ENCODE measurements at places on chromosomes 16 and 17. TPM values are rescaled to one million over a fixed set of nuclear protein-coding genes. Genes with fewer than 3 reads are reported as not detected.
A peak's percentile ranks its signal among the peaks of the same experiment; 100 is the strongest.

DNA sequence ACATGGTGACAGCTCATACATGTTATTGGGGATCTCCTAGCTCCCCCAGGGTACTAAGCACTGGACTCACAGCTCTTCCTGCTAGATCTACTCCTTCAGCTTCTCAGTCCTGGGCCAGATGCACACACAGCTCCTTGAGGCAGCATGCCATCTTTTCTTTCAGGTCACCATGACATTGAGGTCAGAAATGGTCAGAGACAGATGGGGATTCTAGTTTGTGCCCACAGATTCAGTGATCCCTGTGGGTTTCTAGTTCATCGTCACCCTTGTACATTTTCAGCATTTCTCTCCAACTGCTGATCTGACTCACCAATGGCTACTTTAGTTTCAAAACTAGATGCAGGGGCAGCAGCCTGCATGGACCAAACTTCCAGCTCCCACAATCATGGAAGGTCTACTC lies 560.7 kb upstream of the PSMD7 start:
- no peak for DNase-seq

DNA sequence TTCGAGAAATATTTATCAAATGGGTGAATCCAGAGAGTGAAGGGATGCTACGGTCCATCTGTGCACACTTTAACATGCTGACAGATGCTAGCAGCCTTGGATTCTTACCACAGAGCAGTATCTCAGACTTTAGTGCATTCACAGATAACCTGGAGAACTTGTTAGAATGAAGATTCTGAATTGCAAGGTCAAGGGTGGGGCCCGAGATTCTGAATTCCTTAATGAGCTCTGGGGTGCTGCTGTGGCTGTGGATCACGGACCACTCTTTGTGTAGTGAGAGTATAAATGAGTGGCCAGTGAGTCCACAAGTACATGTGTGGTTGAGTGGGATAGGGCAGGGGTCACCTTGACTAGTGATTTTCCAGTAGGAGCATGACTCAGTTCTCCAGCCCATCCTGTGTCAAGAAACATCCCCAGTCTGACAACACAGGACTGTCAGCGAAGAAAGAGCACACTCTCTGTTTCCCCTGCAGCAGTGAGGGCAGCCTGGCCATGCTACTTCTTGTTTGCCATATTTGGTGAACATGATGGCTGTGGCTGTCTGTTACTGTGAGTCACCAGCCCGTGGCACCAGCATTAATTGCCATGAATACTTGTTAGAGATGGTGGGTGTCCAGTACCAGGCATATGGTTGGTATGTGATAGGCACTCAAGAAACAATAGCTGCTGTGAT lies 13.0 kb upstream of the SALL1 start:
- no peak for DNase-seq

GRCh38 chr17:19447085-19447583 lies 36.1 kb downstream of the RNF112 start:
- DNase-seq: peak; percentile 64

GRCh38 chr17:62822080-62822904 lies 14.2 kb upstream of the MARCHF10 start:
- DNase-seq: no peak

Gene NLRC3
- 18.8 TPM for total RNA-seq
